ENCODE measurements at places on chromosomes 5 and 9. TPM values are rescaled to one million over a fixed set of nuclear protein-coding genes. Genes with fewer than 3 reads are reported as not detected.

Gene PCDHA6
- 0.09 TPM for total RNA-seq

DNA sequence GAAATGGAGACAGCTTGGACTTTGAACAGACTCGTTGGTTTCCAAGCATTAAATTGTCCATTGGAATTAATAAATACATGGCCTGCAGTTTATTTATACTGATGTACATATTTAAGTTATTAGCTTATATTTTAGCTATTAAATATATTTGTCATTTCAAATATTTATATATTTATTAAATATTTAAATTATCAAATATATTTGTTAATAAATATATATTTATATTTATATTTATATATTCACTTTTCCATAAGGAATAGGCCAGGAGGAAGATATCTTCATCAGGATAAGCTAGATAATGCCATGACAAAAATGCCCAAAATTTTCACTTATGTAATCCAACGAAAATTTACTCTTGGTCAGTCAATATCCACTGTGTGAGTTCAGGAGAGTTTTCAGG is 229.9 kb downstream of the ZNF608 start:
- peaks cover 14% of the 10 kb centered on the region for H3K4me1 ChIP-seq
- no peaks in the 10 kb centered on the region for H3K27me3 ChIP-seq
- no peak overlapping the region for H3K27ac ChIP-seq
- no peak overlapping the region for H3K4me3 ChIP-seq

DNA sequence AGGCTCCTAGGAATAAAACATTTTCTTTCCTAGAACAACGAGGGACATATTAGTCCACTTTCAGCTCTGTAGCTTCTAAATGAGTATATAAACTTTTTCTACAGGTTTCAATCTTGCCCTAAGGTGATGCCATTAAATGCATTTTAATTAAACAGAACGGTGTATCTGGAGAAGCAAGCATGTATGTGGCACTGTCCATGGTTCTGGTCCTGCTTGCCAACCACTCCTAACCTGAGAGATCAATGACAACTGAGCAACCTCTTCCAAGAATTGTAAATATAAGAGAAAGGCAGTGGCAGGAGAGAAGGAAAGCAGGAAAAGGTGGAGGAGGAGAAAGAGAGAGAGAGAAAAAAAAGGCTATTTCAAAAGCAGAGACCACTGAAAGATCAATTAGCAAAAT is 95.6 kb upstream of the SPOCK1 start:
- H3K27me3 ChIP-seq = no peaks in the 10 kb centered on the region
- DNase-seq = no peak
- no peaks in the 10 kb centered on the region for H3K4me1 ChIP-seq
- H3K36me3 ChIP-seq = no peaks in the 10 kb centered on the region

DNA sequence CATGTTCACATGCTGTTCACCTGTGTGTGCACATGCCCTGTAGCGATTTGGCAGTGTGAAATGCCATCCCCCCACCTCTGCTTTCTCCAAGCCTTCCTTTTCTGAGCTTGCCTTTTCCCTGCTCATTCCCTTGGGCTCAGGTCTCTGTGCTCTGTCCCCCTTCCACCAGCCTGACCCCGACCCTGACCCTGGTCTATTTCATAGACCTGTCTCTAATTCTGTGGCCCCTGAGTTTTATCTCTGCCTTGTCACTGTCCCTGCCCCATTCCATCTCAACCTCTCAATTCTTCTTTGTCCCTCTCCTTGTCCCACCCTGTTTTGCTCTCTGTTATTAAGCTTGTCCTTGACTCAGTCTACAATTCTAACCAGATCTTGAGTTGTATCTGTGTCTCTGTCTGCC is 735 bp downstream of the ARAP3 start:
- H3K36me3 ChIP-seq = no peaks in the 10 kb centered on the region
- H3K4me3 ChIP-seq = peak overlapping the region; percentile 63
- H3K4me1 ChIP-seq = peaks cover 15% of the 10 kb centered on the region
- H3K27ac ChIP-seq = peak overlapping the region; percentile 12
- no peak for DNase-seq
